ENCODE measurements at places on chromosomes 1 and 21.

DNA sequence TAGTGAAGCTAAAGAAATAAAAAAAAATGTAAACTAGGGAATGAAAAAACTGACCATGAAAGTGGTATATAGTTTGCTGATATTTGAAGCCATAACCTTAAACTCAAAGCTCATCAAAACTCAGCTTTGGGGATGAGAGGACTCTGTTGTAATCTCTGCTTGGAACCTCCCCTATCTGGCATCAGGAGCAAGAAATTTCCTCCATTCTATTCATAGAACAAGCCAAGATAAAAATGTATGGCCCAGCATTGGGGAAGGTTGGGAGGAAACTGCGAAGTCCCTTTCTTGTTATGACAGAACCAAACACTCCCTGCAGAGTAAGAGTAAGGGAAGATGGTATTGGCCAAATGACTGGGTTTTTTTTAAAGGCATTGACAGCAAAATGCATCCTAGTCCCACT is 35.6 kb downstream of the MCOLN2 start:
- no peak overlapping the region for H3K4me3 ChIP-seq
- peaks cover 11% of the 10 kb centered on the region for H3K27me3 ChIP-seq
- peaks cover 2% of the 10 kb centered on the region for H3K36me3 ChIP-seq
- DNase-seq, result no peak
- H3K4me1 ChIP-seq, result peaks cover 22% of the 10 kb centered on the region

- no peaks in the 10 kb centered on the region for H3K27me3 ChIP-seq
- no peak overlapping the region for H3K4me3 ChIP-seq
- H3K4me1 ChIP-seq, result peaks cover 3% of the 10 kb centered on the region
- no peak for DNase-seq
- no peaks in the 10 kb centered on the region for H3K36me3 ChIP-seq
Measured at GRCh38 chr21:35942211-35943144, 117.8 kb downstream of the SETD4 start.

DNA sequence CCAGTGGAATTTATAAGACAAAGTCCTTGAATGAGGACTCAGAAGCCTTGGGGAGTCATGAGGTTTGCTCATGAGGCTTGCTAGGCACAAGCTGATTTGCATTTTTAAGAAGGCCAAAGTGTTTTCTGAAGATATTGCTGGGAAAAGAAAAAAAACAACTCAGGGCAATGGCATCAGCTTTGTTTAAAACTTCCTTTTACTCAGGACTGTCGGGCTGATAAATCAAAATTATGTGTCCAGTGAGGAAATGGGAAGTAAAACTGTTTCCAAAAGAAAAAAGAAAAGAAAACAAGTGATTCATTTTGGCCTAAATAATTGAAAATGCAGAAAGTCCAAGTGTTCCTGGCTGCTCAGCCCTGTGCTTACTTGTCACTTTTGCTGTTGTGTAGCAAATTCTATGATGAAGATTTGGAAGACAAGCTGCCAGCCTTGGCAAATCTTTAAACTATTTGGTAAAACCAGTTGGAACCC is 282.4 kb downstream of the HLX start:
- DNase-seq, result no peak
- no peak overlapping the region for H3K4me3 ChIP-seq
- no peaks in the 10 kb centered on the region for H3K36me3 ChIP-seq
- no peak overlapping the region for H3K27ac ChIP-seq

- DNase-seq, result peak; percentile 5
- H3K36me3 ChIP-seq, result no peaks in the 10 kb centered on the region
- peaks cover 6% of the 10 kb centered on the region for H3K4me1 ChIP-seq
- no peak overlapping the region for H3K27ac ChIP-seq
Measured at GRCh38 chr1:161092621-161093028, 3.3 kb upstream of the NECTIN4 start.

- no peak overlapping the region for H3K4me3 ChIP-seq
Measured at GRCh38 chr21:46005081-46005480, 23.5 kb downstream of the COL6A1 start.

- H3K4me3 ChIP-seq, result no peak overlapping the region
- no peaks in the 10 kb centered on the region for H3K27me3 ChIP-seq
- DNase-seq, result no peak
- H3K4me1 ChIP-seq, result peaks cover 22% of the 10 kb centered on the region
Measured at GRCh38 chr1:6922096-6922931, 137.1 kb downstream of the CAMTA1 start.

DNA sequence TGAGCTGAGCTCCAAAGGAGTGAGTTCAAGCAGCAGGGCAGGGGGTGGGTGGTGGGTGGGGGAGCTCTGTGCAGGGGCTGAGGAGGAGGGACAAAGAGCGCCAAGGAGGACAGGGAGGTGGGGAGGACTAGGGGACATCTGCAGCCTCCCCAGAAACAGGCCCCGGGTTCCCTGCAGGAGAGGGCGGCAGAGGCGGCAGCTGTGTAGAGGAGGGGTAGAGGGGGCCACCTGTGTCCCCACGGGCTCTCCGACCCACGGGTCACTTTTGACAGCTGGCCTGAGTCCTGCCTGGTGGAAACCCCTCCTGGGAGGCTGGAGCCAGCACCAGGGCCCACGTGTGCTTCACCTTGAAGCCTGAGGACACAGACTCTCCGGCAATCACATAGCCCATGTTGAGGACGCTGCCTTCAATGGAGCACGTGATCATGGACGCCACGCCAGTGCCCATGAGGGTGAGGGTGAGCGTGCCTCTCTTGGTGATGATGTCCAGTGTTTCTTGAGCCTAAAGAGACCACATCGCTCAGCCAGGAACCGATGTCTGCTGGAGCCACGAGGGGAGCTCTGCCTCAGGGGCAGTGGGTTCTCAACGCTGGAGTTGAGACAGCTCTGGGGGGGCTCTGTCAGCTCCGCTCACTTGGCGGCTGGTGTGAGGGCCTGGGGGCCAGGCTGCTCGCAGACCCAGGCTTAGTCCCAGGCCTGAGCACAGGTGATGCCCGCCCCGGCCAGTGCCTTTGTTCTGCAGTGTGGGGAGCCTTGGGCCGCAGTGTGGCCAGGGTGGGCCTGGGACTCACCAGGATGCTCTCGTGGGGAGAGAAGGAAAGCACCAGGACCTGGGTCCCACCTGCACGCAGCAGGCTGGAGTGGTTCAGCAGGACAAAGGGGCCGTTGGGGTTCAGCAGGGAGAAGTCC is 6.6 kb upstream of the TMEM52 start:
- H3K4me3 ChIP-seq, result no peak overlapping the region
- no peak overlapping the region for H3K27ac ChIP-seq
- no peak for DNase-seq
- no peaks in the 10 kb centered on the region for H3K36me3 ChIP-seq
- no peaks in the 10 kb centered on the region for H3K27me3 ChIP-seq

DNA sequence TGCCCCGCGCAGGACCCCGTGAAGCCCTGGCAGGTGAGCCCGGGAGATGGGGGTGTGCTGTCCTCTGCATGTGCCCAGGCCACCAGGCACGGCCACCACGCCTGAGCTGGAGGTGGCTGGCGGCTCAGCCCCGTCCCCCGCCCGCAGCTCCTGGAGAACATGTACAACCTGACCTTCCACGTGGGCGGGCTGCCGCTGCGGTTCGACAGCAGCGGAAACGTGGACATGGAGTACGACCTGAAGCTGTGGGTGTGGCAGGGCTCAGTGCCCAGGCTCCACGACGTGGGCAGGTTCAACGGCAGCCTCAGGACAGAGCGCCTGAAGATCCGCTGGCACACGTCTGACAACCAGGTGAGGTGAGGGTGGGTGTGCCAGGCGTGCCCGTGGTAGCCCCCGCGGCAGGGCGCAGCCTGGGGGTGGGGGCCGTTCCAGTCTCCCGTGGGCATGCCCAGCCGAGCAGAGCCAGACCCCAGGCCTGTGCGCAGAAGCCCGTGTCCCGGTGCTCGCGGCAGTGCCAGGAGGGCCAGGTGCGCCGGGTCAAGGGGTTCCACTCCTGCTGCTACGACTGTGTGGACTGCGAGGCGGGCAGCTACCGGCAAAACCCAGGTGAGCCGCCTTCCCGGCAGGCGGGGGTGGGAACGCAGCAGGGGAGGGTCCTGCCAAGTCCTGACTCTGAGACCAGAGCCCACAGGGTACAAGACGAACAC is 1.8 kb downstream of the TAS1R3 start:
- peaks cover 9% of the 10 kb centered on the region for H3K4me1 ChIP-seq
- no peak for DNase-seq
- H3K4me3 ChIP-seq, result no peak overlapping the region
- H3K27ac ChIP-seq, result no peak overlapping the region
- H3K36me3 ChIP-seq, result no peaks in the 10 kb centered on the region

DNA sequence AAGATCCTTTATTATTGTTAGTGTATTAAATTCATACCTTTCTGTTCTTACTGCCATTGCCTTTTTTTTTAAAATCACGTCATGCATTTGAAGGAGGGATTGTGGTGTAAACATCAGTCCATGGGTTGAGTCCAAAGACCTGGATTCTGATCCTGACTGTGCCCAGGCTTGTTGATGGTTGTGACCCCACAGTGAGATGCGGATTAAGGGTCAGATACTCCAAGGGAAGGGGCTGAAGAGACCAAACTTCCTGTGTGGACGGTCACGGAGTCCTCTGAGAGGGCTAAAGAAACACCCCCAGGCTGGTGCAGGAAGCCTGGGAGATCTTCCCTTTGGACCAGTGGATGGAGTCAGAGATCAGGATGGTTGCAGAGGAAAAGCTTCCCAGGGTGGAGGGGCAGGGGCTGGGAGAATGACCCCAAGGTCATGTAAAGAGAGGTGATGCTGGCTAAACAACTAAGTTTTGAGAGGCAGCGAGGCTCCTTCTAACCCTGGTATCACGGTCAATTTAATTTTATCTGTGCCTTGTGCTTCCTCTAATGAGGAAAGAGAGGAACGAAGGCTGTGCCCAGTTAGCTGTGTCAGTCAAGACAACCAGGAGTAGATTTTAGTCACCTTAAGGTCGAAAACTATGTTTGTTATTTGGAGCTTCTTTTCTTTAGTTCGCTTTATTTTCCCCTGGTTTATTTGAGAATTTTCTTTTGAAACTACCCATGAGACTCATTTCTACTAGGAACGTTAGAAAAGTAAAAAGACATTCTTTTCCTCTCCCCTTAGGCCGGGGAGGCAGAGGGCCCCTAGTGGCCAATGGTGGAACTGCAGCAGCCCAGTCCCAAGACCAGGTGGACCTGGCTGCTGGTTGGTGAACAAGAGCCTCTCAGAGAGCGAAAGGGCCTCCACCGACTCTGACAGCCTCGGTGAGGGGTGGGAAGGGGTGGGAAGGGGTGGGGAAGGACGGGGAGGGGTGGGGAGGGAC is 8.7 kb upstream of the GPR161 start:
- no peak overlapping the region for H3K27ac ChIP-seq
- H3K27me3 ChIP-seq, result no peaks in the 10 kb centered on the region
- DNase-seq, result no peak
- H3K4me1 ChIP-seq, result peaks cover 3% of the 10 kb centered on the region

DNA sequence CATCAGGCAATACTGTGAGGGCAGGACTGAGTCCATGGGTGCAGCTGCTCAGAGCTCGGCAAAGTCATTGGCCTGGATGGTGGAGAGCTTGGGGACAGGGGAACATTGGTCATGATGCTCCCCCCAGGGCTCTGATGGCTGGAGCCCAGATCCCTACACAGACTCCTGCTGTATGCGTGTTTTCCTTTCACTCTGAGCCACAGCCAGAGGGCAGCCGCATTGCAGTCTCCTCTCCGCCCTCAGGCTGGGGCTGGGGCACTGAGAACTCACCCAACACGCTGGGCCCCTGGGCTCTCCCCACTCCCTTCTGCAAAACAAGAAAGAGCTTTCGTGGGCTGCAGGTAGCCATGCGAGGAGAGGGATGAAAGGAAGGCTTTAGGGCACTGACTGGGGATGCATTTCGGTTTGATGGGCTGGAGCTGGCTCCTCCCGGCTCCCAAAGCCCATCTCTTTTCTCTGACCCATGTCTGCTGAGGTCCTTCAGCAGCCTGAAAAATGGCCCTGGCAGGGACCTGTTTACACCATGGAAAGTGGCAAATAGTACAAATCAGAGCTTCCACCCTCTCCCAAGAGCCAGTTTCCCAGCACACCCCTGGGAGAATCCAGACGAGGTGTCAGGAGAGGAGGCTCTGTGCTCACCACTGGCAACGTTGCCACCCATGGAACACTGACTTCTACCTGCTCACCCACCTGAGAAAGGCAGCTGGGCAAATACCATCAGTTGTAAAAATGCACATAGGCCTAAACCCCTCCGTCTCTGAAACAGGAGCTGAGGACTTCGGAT is 43.8 kb downstream of the CAPN2 start:
- H3K27ac ChIP-seq, result no peak overlapping the region
- peaks cover 35% of the 10 kb centered on the region for H3K36me3 ChIP-seq
- H3K4me3 ChIP-seq, result no peak overlapping the region
- peak; percentile 76 for DNase-seq

- H3K27ac ChIP-seq, result no peak overlapping the region
- no peaks in the 10 kb centered on the region for H3K36me3 ChIP-seq
- H3K27me3 ChIP-seq, result no peaks in the 10 kb centered on the region
- peak; percentile 61 for DNase-seq
- no peak overlapping the region for H3K4me3 ChIP-seq
Measured at GRCh38 chr21:45384656-45385548, 20.1 kb upstream of the COL18A1 start.

DNA sequence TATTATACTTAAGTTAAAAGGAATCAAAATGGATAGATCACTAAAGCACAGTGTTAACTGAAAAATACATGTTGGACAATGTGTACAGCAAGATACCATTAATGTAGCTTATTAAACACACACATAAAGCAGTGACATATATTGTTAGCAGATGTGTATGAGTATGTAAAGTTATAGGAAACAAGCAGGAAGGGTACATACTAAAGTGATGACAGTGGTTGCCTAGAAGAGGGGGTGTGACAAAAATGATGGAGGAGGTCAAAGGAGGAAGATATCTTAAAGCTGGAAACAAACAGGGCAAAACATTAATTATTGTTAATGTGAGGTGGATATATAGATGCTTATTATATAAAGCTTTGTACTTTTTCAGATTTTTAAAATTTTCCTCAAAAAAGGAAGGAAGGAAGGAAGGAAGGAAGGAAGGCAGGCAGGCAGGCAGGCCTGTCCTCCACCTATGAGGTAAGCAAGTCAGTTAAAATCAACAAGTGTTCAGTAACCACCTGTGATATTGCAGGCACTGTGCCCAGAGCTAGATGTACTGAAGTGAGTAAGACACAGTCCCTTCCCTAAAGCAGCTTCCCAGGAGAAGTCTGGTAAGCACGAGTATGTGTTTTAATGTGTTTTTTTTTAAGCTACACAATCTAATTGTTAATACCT is 252.9 kb upstream of the NR5A2 start:
- peaks cover 23% of the 10 kb centered on the region for H3K27me3 ChIP-seq
- H3K27ac ChIP-seq, result no peak overlapping the region
- no peak for DNase-seq
- no peaks in the 10 kb centered on the region for H3K4me1 ChIP-seq

Measured in chondrocyte (in vitro differentiated cells).